ENCODE measurements at places on chromosomes 12 and 14. TPM values are rescaled to one million over a fixed set of nuclear protein-coding genes. Genes with fewer than 3 reads are reported as not detected.

GNPTAB gene
- total RNA-seq = 37.3 TPM

SLC6A12 gene
- total RNA-seq = not detected

LRTM2 gene
- total RNA-seq = not detected

PROX2 gene
- total RNA-seq = not detected

KRT3 gene
- not detected for total RNA-seq

OR6C74 gene
- not detected for total RNA-seq

AICDA gene
- not detected for total RNA-seq

IL22 gene
- not detected for total RNA-seq

BATF gene
- 3.2 TPM for total RNA-seq

GLS2 gene
- 0.51 TPM for total RNA-seq

GPR65 gene
- total RNA-seq = not detected

MLH3 gene
- total RNA-seq = 17.7 TPM

AMHR2 gene
- total RNA-seq = not detected

DPPA3 gene
- not detected for total RNA-seq

CCDC198 gene
- total RNA-seq = 0.51 TPM

TTC6 gene
- total RNA-seq = not detected

Measured in dermis blood vessel endothelial cell (primary cell).